Right ventricle myocardium inferior (tissue), 1 donor: ENCODE measurements at places on chromosomes 11 and 22. TPM values are rescaled to one million over a fixed set of nuclear protein-coding genes. Genes with fewer than 3 reads are reported as not detected.
A peak's percentile ranks its signal among the peaks of the same experiment; 100 is the strongest.

The CARD18 gene
- 0.89 TPM for total RNA-seq

The PGA4 gene
- not detected for total RNA-seq

The CD3D gene
- not detected for total RNA-seq

The PLAAT4 gene
- total RNA-seq, result 36.1 TPM

The CBLIF gene
- total RNA-seq, result not detected

The RAG2 gene
- not detected for total RNA-seq

The HDHD5 gene
- 58.9 TPM for total RNA-seq

The TCIRG1 gene
- 30.4 TPM for total RNA-seq

The LARGE2 gene
- not detected for total RNA-seq

The DDT gene
- 139 TPM for total RNA-seq

DNA sequence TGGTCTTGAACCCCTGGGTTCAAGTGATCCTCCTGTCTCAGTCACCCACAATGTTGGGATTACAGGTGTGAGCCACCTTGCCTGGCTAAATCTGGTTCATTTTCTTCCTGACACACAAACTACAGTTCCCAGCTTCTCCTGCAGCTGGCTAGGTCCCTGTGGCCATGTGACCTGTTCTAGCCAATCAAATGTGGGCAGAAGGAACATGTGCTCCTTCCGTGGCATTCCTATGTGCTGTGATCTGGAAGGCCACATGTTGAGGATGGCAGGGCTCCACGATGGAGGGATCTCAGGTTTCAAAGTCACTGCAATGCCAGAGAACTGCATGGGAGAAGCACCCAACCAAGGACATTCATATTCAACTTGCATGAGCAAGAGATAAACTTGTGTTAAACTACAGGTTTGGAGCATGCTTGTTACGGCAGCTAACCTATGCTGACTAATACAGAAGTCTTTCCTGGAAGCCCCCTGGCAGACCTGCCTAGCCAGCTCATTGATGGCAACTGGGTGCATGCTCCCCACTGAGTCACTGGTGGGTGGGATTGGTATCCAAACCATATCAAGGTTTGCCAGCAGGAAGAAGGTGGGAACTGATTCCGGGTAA, 86.0 kb downstream of the RPS6KA4 start:
- DNase-seq, result no peak

GRCh38 chr11:34313099-34313517, 44.7 kb downstream of the ABTB2 start:
- DNase-seq, result no peak

DNA sequence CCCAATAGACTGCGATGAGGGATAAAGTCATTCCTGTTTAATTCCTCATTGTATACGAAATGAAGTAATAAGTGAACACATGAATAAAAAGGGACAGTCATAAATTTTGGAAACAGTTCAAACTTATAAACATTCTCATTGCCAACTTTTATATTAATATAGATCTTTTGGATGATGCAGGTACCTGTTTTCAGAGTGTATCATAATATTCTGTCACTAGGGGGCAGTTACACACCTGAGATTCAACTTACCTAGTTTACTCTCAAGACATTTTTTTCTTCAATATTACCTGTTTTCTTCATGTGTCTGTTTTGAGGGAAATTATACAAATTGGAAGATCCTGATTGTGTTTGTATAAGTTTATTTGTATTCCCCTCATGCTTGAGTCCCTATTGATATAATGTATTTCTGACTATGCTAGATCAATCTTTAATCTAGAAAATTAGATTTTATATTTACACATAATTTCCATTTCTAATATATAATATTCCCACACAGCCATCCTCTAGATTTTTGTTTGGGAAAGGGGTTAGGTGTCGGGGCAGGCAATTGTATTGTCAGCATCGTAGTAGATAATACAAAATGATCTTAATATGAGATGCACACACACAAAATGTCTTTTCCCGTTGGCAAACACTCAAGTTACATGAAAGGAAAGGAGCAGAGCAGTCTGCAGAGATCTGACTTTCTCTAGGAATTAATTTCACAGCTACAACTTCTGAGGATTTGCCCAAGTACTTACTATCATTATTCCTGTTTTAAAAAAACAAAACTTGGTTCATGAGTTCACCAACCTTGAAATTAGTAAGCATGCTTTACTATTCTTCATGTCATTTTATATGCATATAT, 18.4 kb downstream of the FDX1 start:
- no peak for DNase-seq

- no peak for DNase-seq
Measured at GRCh38 chr11:121904148-121904547, 211.9 kb downstream of the BLID start.

- DNase-seq, result no peak
Measured at GRCh38 chr11:112965656-112966055, 4.4 kb downstream of the NCAM1 start.

DNA sequence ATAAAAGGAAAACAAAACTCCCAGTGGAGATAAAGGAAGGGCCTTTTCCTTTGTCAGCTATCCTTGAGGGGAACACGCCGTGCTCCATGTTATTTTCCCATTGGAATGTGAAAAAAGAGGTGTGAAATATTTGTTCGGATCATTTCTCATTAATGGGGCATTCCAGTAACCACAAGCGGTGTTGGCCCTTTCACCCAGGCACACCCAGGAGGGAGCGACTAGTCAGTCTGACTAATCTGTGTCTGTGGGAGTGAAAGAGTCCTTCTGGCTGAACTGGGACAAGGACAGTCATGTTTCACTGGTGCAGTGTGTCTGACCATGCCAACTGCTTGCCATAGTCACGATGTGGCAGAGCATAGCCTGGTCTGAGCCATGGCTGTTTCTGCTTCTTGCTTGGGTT, 13.0 kb upstream of the MYEOV start:
- peak; percentile 62 for DNase-seq

DNA sequence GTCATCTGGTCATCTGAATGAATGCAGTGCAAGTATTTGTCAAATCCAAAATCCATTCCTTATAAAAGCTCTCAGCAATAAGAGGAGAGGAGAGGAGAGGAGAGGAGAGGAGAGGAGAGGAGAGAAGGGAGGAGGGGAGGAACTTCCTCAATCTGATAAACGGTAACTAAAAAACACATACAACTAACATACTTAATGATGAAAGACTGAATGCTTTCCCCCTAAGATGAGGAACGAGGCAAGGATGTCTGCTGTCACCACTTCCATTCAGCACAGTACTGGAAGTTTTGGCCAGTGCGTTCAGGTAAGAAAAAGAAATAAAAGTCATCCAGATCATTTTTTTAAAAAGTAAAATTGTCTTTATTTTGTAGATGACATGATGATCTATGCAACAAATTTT, 80.4 kb downstream of the CD82 start:
- DNase-seq, result no peak

DNA sequence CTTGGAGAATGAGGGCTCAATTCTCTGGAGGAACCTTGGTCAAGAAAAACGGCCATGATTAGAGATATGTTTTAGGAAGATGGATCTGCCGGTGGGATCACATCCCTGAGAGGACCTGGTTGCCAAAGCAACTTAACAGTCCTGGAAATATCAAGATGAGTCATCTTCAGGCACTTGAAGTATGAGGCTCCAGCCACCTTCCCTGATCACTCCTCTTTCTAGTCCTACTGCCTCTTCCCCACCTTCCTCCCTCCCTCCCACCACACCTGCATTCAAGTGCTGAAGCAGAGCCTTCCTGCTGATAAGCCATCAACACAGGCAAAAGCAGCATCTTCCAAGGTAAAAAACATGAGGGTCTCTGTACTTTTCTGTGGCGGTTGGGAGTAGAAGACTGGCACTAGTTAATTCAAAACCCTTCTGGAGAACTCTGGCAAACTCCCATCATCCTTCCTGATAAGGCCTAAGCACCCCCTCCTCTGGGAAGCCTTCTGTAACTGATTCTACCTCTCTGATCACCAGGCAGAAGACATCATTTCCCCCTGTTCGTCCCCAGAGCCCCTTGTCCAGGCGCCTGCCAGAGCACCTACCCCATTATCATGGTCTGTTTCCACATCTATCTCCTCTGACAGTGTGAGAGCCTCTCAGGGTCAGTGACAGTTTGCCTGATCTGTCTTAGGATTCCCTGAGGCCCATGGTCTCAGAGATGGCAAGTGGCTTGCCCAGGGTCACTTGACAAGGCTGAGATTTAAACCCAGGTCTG, 79.8 kb downstream of the CLPB start:
- no peak for DNase-seq

DNA sequence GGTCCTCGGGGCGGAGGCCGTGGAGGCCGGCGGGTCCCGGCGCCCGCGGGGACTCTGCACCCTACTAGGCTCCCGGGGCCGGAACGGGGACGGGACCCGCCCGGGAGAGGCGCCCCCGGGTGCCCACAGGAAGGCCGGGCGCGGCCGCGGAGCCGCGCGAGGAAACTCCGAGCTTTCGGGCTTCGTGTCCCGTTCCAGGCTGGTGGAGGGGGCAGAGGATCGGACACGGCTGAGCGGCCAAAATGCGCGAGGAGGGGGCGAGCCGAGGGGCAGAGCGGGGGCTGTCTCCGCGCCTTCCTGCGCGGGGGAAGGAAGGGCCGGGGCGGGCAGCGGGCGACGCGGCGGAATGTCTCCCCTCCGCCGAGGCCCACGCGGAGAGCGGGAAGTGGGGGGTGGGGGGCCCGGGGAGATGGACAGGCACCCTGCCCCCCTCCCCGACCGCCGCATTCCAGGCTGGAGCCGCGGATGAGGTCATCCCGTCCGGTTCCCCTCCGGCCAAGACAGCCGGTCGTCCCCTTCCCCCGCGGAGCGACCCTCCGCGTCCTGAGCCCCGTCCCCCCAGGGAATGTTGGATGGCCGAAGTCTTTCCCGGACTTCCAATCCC, 430 bp downstream of the CDC42EP1 start:
- DNase-seq, result no peak

GRCh38 chr11:29713831-29714320, 303.0 kb downstream of the KCNA4 start:
- no peak for DNase-seq

DNA sequence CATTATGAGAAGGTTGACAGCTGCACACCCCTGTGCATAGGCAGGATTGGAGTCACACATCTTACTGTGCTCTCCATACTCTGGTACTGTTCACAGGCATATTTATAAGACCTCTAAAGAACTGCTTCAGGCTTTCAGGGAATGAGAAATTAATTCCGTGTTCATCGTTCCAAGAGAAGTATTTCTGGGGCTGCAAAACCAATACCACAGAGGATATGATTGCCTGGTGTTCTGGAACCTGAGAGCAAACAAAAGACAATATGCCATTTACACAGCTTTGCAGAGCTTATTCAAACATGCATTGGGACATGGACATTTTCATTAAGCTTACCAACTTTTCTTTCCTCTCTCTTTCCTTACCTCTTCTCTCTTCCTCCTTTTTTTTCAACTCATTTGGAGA, 388.7 kb downstream of the NTM start:
- no peak for DNase-seq

DNA sequence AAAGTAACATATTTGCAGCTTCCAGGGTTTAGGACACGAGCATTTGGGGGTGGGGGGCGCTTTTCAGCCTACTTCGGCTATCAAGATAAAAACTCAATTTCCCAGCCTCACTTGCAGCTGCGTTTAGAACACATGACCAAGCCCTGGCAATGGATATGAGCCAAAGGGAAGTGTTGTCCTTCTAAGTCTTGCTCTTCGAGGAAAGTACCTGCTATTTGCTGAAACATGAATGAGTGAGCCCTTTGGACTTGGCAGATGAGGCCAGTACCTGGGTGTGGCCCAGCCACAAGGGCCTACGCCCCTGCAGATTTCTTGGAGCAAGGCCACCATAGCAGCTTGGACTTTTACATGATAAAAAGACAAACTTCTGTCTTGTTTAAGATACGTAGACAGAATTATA, 60.2 kb upstream of the SORL1 start:
- no peak for DNase-seq

DNA sequence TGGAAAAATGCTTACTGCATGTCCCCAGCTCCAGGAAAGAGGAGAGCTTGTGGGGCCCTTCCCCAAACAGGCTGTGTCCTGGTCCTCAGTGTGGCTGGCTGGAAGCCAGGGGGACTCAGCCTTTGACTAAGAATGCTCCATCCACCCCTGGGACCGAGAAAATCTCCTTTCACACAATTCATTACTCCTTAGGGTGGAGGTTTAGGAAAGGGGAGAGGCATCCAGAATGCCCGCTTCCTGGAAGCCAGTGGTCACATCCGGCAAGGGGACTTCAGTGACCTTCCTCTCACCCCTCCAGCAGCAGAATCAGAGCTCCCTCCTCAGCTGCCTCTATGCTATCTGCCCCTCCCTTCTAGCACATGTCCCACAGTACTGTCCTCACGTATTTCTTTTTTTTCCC, 21.9 kb downstream of the ATG16L2 start:
- peak; percentile 88 for DNase-seq

- DNase-seq, result no peak
Measured at GRCh38 chr11:110972640-110973039, 260.4 kb upstream of the ARHGAP20 start.

DNA sequence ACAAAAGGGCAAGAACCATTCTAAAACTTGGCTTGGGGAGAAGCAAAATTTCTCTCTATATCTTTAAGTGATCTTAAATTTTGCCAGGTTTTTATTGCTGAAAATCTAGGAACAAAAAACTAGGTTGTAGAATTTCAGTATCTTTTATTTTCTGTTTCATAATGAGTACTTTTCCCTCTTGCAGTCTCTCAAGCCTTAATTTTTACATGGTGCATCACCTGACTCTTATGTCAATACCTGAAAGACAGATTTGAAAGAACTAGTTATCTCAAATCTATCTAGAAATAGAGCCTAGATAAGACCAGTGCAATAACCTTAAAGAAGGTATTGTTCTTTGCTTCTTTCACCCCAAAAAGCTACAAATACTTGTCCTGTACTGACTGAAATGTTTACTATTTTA, 122.1 kb downstream of the TRIM44 start:
- DNase-seq, result no peak

GRCh38 chr11:25734591-25735211, 597.2 kb upstream of the ANO3 start:
- no peak for DNase-seq

DNA sequence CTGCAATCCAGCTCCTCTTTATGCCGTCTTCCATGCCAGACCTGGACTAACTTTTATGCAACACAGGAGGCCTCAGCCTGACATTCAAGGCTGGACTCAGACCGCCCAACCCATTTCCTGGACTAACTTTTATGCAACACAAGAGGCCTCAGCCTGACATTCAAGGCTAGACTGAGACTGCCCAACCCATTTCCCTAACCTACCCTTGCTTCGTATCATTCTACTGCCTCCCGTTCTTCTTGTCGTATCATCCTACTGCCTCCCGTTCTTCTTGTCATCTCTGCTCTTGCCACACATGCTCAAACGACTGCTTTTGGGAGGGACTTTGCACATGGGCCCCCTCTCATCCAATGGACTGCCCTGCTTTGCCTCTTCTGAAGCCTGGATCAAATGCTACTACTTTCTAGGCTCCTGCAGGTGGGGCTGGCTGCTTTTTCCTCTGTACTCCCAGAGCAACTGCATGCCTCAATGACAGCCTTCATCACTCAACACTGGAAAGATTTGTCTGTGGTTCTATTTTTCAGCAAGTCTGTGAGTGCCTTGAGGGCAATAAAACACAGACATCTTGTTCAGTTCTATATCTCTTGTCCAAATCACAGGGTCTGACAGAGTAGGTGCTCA, 7.8 kb downstream of the TBC1D10A start:
- DNase-seq, result no peak
